ENCODE measurements at places on chromosomes 5 and 9.

GRCh38 chr5:1182633-1183423 is 18.6 kb upstream of the SLC6A19 start:
- DNase-seq, result no peak

GRCh38 chr9:75964427-75964826 is 74.0 kb downstream of the PCSK5 start:
- no peak for DNase-seq

DNA sequence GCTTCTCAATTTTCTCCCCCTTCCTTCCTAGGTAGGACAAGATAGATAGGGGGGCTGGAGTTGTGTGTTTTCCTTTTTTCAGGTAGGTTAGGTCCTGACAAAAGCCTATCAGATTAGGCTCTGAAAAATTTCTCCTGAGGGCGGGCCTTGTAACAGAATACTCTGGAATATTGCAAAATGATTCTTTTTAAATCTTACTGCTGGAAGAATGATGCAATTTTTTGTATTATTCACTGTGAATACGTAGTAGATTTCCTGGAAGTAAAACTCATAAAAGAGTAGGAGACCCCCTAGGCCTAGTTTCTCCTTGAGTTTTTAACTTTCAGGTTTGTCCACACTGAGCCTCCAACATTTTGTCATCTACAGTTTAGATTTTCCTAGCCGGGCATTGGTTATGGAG is 1701.8 kb downstream of the EFNA5 start:
- no peak for DNase-seq

DNA sequence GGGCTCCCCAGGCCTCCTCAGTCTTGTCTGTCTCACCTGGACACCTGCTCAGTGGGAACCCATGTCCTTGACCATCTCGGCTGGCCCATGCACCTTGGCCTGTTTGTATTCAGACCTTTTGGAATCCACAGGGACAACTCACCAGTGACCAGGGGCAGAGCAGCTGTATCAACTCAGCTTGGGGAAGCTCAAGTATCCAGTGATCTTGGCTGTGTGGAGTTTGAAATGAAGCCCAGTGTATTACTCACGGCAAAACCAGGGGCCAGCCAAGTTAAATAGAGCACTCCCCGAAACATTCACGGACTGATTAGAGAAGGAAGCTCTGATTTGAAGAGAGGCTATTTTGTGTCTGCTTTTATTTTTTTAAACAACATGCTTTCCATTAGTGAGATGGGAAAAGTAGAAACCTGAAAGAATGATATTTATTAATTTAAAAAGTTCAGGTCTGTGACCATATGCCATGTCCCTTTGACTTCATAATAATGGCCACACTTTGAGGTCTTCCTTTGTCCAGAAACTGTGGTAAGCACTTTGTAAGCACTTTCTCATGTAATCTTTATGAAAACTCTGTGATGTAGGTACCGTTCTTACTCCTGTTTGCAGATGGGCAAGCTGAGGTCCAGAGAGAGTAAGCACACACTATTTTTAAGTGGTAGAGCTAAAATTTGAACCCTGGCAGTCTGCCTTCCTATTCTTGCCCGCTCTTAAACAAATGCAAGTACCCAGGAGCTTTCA is 656.5 kb downstream of the BNC2 start:
- peak; percentile 87 for DNase-seq

DNA sequence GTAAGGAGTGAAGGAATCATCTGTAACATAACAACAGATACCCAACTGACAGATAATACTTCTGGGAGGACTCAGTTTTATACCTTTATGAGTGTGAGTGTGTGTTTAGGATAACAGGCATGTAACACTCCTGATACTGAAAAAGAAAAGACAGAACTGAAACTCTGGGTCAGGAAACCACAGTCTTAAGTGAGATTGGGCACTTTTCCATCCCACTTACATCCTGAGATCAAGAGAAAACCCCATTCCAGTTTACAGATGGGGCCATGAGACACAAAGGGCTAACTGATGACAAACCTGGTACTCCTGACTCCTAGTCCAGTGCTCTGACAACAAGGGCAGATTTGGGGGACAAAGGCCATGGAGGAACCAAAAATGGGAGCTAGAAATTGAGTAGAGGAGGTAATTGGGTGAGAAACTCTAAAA is 18.0 kb downstream of the IL5 start:
- no peak for DNase-seq

DNA sequence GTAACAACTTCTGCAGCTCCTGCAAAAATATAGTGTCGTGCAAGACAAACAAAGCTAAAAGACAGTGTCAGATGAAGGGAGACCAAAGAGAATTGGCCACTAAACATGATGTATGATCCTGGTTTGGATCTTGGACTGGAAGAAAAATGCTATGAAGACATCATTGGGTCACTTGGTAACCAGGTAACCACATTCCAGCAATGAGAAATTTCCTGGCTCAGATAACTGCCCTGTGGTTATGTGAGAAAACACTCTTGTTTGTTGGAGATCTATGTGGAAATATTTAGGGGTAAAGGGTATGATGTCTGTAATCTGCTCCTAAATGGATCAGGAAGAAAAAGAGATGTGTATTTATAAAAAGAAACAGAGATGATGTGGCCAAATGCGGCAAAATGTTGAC is 45.5 kb upstream of the ANKRD33B start:
- DNase-seq, result peak; percentile 75

DNA sequence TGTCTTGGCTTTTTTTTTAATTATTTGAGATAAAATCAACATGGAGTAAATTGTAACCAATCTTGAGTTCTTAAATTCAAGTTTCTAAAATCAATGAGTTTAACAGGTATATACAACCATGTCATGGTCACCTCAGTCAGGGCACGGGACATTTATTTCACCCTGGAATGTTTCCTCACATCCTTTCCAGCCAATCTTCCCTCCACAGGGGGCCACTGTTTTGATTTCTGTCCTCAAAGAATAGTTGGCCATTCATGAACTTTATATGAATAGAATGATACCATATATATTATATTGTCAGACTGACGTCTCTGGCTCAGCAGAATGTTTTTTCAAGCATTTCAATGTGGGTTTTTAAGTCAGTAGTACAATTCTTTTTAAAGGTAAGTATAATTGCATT is 806 bp downstream of the ZNF474 start:
- DNase-seq, result no peak

- DNase-seq, result no peak
These were observed 128.3 kb downstream of the HSD17B3 start for GRCh38 chr9:96173640-96174039.

DNA sequence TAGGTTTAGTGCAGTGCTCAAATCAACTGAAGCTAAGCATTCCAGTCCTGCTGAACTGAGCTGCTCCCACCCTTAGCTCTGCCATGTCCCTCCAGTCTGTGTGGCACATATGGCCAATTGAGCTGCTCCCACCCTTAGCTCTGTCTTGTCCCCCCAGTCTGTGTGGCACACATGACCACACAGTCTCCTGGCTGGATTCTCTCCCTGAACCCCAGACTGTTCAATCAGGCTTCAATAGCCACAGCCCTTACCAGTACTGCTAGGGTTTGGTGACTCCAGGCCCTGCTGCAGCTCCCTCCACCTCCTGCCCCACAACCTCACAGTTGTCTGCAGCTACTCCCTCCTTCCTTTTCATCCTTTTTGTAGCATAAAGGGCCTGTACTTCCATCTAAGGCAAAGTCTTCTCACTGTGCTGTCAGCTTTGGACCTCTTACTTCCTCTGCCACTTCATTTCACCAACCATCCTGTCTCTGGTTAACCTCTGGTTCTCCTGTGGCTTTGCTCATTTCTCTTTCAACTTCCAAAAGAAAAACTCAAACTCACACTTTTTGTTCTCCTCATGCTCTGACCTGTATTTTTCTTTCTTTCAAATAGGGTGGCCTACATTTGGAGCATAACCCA is 50.8 kb downstream of the ADAMTS12 start:
- no peak for DNase-seq

GRCh38 chr5:143413958-143414669 is 10.6 kb upstream of the NR3C1 start:
- no peak for DNase-seq

- DNase-seq, result no peak
These were observed 24.8 kb upstream of the CTNNAL1 start for GRCh38 chr9:109037946-109038715.

DNA sequence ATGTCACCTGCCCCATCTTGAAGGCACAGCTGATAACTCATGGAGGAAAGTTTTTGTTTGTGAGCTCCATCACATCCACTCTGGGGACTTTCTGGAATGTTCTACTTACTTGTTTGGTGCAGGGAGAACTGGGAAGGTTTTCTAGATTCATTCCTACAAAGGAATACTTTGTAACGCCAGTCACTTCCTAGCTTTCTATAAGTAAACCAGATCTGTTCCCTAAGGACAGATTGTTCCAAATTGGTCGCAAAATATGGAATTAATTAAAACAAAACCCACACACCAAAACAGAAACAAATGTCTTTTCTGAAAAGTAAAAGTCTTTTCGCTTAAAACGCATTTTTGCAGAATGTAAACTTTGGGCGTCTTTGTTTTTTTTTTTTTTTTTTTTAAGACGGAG is 167.6 kb downstream of the PDZD2 start:
- DNase-seq, result no peak

GRCh38 chr9:108473209-108474112 is 382.3 kb downstream of the ACTL7B start:
- no peak for DNase-seq
